ENCODE measurements at places on chromosomes 7 and 10.
A peak's percentile ranks its signal among the peaks of the same experiment; 100 is the strongest.

- no peak for DNase-seq
Measured at GRCh38 chr10:44384601-44385025, 284 bp downstream of the CXCL12 start.

- DNase-seq: no peak
Measured at GRCh38 chr7:14446219-14446618, 456.3 kb downstream of the DGKB start.

DNA sequence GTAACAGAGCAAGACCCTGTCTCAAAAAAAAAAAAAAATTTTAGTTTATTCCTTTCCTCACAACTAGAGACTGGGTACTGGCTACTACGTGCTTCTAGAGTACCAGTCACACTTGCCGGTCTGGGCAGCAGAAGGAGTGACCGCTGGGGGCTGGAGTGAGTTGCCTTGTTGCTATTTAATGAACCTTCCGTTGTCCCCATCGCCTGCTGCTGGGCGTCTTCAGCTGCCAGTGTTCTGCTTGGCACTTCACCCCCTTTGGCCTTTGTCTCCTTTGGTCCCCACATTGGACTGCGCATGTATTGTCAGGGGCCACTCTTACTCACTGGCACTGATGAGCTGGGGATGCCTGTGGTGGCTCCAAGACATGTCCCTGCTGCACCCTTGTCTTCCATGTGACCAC, 110.6 kb downstream of the CLEC2L start:
- no peak for DNase-seq

DNA sequence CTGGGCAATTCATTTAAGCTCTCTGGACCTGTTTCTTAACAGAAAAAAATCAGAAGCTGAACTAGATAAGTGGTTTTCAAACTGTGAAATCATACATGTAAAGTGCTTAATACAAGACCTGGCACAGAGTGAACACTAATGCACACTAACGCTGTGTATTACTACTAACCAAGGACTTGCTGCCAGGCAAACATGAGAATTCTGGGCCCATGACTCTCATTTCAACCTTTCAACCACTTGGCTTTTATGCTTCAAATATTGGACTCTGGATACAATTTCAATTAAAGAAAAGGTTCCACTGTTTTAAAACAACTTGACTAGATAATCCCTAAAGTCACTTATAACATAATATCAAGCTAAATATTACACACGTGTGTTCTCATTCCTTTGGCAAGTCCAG, 73.4 kb downstream of the SRPK2 start:
- no peak for DNase-seq

DNA sequence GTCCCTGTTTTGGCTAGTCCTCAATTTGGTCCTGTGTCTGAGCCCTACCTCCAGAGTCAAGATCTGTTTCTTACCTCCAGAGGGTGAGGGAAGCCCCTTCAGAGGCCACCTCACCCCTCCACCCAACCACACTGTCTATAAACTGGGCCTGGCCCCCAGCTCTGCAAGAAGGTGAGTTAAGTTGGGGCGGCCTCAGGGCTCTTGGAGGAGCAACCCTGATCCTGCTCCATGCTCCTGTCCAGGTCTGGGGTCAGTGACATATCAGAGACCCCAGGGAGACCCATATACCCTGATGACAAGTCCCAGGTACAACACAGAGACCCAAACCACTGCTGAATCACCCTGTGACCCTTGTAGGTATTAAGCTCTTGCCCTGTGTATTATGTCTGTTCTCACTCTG, 69.5 kb downstream of the MYL10 start:
- no peak for DNase-seq

GRCh38 chr7:147432576-147432975, 1158.0 kb upstream of the C7orf33 start:
- no peak for DNase-seq

GRCh38 chr10:78524342-78524741, 490.7 kb downstream of the RPS24 start:
- no peak for DNase-seq

- peak; percentile 39 for DNase-seq
Measured at GRCh38 chr10:46268076-46268881, 18.5 kb upstream of the ANTXRL start.

DNA sequence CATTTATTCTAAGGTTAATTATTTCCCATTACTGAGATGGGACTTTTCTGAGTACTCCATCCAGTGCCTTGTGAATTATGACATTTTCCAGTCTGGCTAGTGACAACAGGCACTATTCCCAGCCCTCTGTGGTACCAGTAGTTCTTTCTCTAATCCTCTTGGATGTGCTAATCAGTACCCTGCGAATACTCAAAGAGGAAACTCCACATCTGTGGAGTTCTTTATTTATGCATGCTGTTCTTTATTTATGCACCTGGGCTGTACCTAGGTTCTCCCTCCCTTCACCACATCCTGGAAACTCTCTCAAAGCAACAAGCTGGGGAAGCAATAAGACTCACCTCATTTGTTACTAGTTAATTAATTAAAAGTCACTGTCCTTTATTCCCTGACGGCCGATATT, 83.5 kb downstream of the TSPAN12 start:
- no peak for DNase-seq

GRCh38 chr7:86999750-87000149, 59.7 kb downstream of the ELAPOR2 start:
- DNase-seq: no peak

DNA sequence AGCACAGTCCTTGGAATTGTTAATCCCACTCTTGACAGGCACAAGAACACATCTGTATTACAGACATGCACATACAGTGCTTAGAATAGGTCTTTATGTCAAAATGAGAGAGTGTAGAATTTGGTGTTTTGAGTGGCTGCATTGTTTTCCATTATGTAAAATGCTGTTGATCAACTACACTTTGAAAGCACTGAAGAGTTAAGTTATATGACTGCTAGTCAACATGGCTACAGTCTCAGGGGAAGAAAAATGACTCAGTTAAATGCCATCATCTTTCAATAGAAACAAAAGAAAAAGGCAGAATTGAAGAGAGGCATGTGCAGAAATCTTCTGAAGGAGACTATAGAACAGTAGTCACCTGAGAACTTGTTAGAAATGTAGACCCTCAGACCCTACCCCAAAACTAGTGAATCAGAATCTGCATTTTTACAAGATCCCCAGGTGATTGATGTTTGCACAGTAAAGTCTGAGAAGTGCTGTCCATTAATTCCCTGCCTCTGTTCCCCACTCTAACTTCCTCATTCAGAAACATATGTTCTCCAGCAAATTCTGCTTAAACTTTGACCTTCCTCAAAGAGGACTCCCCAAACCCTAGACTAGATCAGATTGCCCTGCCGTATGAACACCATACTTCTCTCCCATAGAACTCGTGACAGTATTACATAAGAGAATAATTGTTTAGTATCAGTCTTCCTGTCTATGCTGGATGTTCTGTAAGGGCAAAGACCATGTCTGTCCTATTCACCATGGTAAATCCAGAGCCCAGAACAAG, 16.0 kb downstream of the SND1 start:
- DNase-seq: no peak

DNA sequence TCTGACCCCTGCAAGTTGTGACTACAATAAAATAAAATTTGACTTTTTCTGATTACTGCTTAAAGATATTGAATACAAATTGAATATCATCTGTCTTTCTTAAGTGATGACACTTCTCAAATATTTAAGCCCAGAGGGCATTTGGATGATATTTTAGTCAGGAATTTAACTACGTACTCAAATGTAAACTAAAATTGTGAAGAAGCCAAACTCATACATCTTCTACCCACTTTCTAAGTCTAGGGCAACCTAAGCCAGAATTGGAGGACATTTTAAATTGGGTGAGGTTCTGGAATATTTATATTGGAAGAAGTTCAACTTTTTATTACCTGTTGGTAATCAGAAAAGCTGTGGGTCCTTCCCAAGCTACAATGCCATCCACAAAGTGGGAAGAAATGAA, 149.1 kb upstream of the WDR11 start:
- DNase-seq: no peak

DNA sequence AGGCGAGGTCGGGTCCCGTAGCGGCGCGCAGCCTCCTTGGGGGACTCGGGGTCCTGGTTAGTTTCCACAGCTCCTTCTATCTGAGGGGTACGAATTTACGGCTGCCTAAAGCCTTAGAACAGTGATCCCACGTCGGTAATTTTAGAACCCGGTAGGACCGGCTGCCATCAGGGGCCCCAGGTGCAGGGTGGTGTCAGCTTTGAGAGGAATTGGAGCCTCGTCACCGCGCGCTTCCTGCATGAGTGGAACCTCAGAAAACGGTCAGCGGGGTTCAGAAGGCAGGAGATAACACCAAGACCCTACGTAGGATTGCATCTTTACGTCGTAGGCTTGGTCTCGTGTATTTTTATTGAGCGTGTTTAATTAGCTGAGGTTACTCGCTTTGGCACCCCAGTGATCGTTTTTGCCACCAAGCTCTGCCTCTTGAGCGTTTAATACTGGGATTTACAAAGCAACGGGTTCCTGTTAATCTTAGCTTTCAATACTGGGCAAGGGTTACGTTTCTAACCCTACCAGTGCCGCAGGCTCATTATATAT, 443 bp downstream of the RNF32 start:
- no peak for DNase-seq

GRCh38 chr10:86300931-86301830, 65.4 kb downstream of the GRID1 start:
- DNase-seq: no peak

DNA sequence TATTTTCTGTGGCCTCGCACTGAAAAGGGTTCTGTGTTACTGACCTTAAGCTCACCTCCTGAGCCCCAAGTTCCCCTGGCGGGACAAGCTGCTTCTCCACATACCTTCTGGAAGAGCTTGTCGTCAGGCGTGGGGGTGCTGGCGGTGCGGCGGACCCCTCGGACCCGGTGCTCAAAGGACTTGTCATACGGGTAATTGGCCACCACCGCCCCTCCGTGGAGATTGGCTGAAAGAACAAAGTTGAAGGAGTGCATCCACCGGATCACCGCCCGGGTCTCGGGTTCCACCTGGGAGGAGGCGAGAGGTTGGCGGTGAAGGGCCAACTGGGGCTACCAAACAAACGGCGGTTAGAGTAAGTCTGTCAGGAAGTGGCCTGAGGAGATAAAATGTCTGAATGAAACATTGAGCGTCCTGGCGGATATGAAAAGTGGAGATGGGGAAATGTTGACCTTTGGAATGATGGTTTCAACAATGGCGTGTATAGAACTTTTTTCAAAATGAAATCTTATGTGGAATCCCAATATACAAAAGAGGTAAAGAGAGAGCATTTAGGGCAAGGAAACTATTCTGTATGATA, 16.5 kb downstream of the CPN1 start:
- DNase-seq: no peak

GRCh38 chr7:112293416-112293815, 86.9 kb downstream of the ZNF277 start:
- DNase-seq: no peak

GRCh38 chr7:37208528-37208927, 240.1 kb downstream of the ELMO1 start:
- no peak for DNase-seq

DNA sequence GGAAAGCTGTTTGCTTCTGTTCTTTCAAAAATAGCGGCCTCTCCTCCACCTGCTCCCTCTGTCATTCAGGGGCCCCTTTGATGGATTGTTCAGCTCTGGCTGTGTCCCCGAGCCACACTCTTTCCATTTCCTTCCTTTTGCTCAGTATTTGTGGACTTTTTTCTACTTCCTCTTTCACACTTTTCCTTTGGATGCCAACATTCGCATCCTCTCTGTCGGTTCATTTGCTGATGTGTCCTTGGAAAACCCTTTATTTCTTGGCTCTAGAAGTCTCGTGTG, 11.7 kb upstream of the PWWP2B start:
- no peak for DNase-seq

GRCh38 chr7:4948402-4948801, 10.6 kb downstream of the MMD2 start:
- no peak for DNase-seq

- no peak for DNase-seq
Measured at GRCh38 chr7:132234711-132235110, 341.6 kb downstream of the PLXNA4 start.

- DNase-seq: no peak
Measured at GRCh38 chr10:48440771-48441170, 134.3 kb downstream of the MAPK8 start.

DNA sequence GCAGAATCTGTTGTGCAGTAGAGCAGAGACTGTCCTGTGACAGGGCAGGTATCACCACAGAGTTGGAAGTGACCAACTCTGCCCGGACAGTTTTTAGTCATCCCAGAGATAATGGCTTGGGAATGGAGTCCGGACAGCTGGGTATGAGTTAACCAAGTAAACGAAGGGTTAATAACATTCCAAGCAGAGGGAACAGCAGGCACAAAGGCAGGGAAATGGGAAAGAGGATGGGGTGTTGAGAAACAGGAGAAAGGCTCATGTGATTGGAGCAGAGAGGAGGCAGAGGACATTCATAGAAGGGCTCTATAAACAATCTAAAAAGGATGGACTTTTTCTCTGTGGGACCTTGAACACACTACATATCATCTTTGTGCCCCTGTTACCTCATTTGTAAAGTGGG, 132.2 kb upstream of the YAE1 start:
- no peak for DNase-seq

- peak; percentile 29 for DNase-seq
Measured at GRCh38 chr7:30938435-30939316, 25.1 kb upstream of the GHRHR start.

DNA sequence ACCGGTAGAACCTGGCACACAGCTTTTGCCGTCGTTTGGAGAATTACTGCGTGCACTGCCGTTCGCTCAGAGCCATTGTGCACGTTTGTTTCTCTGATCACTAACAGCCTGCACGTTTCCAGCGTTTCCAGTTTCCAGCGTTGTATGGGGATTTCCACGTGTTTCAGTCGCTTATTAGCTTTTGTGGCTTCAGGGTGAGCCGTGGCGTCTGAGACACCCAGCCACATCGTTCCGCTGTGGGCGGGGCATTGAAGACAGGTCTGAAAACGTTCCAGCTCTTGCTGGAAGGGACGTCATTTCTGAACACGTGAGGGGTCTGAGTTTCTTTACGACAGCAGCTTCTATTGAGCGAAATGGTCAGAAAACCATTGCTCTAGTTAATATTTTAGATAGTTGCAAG, 164.8 kb downstream of the DNAJB6 start:
- no peak for DNase-seq

DNA sequence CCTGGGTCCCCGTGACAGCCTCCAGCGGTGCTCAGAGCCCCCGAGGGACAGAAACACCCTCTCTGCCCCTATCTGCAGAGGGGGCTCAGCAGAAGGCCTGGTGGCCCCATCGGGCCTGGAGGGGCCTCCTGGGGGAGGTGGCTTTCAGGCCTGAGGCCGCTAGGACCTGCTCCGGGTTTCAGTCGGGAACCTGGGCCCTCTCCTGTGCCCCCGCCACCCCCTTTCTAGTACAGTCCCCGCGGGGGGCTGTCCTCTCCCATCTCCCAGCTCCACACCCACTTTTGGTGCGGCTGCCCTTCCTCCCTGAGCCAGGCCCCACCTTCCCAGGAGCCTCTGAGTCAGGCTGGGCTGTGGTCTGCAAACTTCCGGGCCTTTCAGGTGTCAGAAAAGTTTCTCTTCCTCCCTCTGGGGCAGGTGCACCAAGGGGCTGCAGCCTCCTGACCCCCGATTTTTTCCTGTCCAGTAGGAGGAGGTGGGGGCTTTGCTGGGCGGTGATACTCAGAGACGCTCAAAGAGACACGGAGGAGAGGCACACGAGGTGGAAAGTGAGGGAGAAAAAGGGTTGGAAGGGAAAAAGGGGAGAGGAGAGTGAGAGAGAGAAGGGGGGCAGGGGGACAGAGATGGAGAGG, 692 bp downstream of the CARD11 start:
- DNase-seq: peak; percentile 30
